Hepatocyte (in vitro differentiated cells): ENCODE measurements at places on chromosomes 6 and 20. TPM values are rescaled to one million over a fixed set of nuclear protein-coding genes. Genes with fewer than 3 reads are reported as not detected.
A peak's percentile ranks its signal among the peaks of the same experiment; 100 is the strongest.

PNLDC1 gene
- 0.11 TPM in 1 of 2 replicates, not detected in the other for polyA plus RNA-seq

CBLN4 gene
- polyA plus RNA-seq, result 1.6 and 2.6 TPM in 2 replicates

- no peaks in the 10 kb centered on the region for H3K4me1 ChIP-seq
- no peak overlapping the region for H3K27ac ChIP-seq
- H3K27me3 ChIP-seq, result no peaks in the 10 kb centered on the region
- H3K36me3 ChIP-seq, result no peaks in the 10 kb centered on the region
Measured at GRCh38 chr6:112575309-112575834, 228.2 kb downstream of the RFPL4B start.

GRCh38 chr20:16083639-16084280 is 489.5 kb downstream of the KIF16B start:
- H3K4me3 ChIP-seq, result no peak overlapping the region
- H3K4me1 ChIP-seq, result peaks cover 6% of the 10 kb centered on the region
- DNase-seq, result no peak
- no peak overlapping the region for H3K27ac ChIP-seq

NKAIN4 gene
- polyA plus RNA-seq, result 21.0 and 22.9 TPM in 2 replicates

- no peak overlapping the region for H3K27ac ChIP-seq
- H3K27me3 ChIP-seq, result no peaks in the 10 kb centered on the region
- H3K4me1 ChIP-seq, result peaks cover 28% of the 10 kb centered on the region
- H3K4me3 ChIP-seq, result no peak overlapping the region
- no peak for DNase-seq
Measured at GRCh38 chr6:108941859-108942258, 93.6 kb downstream of the ARMC2 start.

GRCh38 chr6:90424580-90424979 is 127.9 kb upstream of the BACH2 start:
- peaks cover 8% of the 10 kb centered on the region for H3K27me3 ChIP-seq
- no peak overlapping the region for H3K27ac ChIP-seq
- no peak for DNase-seq
- H3K4me1 ChIP-seq, result no peaks in the 10 kb centered on the region
- H3K4me3 ChIP-seq, result no peak overlapping the region

GRCh38 chr20:64101731-64102621 is 5.4 kb downstream of the NPBWR2 start:
- peaks cover 35% of the 10 kb centered on the region for H3K27me3 ChIP-seq
- H3K4me3 ChIP-seq, result peak overlapping the region; percentile 29
- peaks cover 8% of the 10 kb centered on the region for H3K4me1 ChIP-seq
- no peak overlapping the region for H3K27ac ChIP-seq
- no peaks in the 10 kb centered on the region for H3K36me3 ChIP-seq

DNA sequence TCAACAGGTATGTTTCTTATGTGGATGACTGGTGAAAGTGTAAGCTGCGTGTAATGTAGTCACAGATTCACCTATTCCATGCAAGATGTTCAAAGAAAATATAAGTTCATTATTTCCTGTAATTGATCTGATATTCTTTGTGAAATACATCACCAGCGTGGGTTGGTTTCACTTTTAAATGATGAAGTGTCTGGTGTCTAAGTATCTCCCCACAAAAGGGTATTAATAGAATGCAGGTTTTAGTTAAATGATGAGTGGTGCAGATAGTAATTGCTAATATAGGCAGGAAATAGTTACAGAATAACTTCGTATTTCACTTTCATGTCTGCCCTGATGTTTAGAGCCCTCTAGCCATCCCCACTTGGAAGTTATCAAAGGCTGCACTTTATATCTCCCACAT is 22.2 kb downstream of the PGBD1 start:
- no peaks in the 10 kb centered on the region for H3K27me3 ChIP-seq
- H3K36me3 ChIP-seq, result no peaks in the 10 kb centered on the region
- H3K4me3 ChIP-seq, result no peak overlapping the region
- H3K27ac ChIP-seq, result no peak overlapping the region
- no peaks in the 10 kb centered on the region for H3K4me1 ChIP-seq

DNA sequence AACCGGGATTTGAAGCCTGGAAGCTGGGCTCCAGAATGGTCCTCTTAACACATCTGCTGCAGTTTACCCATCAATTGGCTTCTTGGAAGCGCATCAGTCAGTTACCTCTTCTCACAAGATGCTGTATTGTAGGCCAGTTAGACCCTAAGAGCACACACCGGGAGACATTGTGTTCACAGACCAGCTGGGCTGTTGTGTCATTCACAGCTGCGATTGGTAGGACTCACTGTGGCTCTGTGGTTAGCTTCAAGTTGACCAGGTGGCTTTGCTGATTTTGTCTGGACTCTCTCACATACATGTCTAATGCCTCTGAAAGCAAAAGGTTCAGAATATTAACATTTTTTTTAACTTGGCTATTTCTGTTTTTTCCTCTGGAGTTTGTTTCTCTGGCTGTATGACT is 64.8 kb downstream of the SNX9 start:
- no peak overlapping the region for H3K27ac ChIP-seq
- no peaks in the 10 kb centered on the region for H3K36me3 ChIP-seq
- H3K4me3 ChIP-seq, result no peak overlapping the region
- no peak for DNase-seq
